Heart left ventricle (tissue), 16 donors: ENCODE measurements at places on chromosomes 7 and 10. TPM values are rescaled to one million over a fixed set of nuclear protein-coding genes. Genes with fewer than 3 reads are reported as not detected.

SPDYE1 gene
- total RNA-seq = not detected

UTF1 gene
- not detected for total RNA-seq

DNA sequence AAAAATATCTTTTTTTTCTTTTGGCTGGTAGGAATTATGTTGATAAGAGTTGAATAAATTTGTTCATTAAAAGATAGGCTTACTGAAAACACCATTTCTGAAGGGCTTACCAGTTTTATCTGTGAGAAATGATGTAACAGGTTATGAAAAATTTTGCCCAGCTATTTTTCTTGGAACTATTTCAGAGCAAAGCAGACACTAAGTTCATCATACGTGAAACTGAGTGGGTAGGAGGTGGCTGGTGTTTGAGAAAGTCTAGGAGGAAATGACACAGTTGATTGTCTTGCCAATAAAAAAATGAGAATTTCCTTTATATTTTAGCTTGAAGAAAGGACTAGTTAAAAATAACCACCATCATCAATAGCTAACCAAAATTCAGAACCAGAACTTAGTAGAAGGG lies 6.2 kb upstream of the MRC1 start:
- H3K4me3 ChIP-seq = no peak overlapping the region
- no peaks in the 10 kb centered on the region for H3K4me1 ChIP-seq
- H3K27me3 ChIP-seq = no peaks in the 10 kb centered on the region
- H3K27ac ChIP-seq = no peak overlapping the region
- DNase-seq = no peak

- no peak for DNase-seq
- H3K27ac ChIP-seq = no peak overlapping the region
- no peaks in the 10 kb centered on the region for H3K27me3 ChIP-seq
- H3K36me3 ChIP-seq = no peaks in the 10 kb centered on the region
Observed at GRCh38 chr10:126503392-126504062, 115.2 kb upstream of the ADAM12 start.

- H3K4me1 ChIP-seq = no peaks in the 10 kb centered on the region
- H3K4me3 ChIP-seq = no peak overlapping the region
- H3K27me3 ChIP-seq = no peaks in the 10 kb centered on the region
Observed at GRCh38 chr10:51607463-51607835, 91.9 kb downstream of the CSTF2T start.

DNA sequence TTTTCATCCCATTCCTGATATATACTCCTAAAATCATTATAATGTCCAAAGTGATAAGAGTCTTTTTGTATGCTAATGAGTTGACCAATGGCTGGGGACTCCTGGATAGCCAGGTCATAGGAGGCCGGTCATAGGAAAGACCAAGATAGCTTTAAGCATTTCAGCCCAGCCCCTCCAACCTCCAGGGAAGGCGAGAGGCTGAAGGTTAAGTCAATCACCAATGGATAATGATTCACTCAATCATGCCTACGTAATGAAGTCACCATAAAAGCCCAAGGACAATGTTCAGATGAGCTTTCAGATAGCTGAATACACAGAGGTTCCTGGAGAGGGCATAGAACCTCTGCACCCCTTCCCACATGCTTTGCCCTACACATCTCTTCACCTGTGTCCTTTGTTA lies 75.7 kb downstream of the VWDE start:
- no peaks in the 10 kb centered on the region for H3K4me1 ChIP-seq
- no peak for DNase-seq
- no peaks in the 10 kb centered on the region for H3K27me3 ChIP-seq
- no peak overlapping the region for H3K27ac ChIP-seq
